ENCODE measurements at places on chromosomes 3 and 15.

GRCh38 chr15:69825941-69826818 lies 271.5 kb downstream of the TLE3 start:
- no peak for DNase-seq

GRCh38 chr15:28026764-28027713 lies 72.1 kb downstream of the OCA2 start:
- no peak for DNase-seq

DNA sequence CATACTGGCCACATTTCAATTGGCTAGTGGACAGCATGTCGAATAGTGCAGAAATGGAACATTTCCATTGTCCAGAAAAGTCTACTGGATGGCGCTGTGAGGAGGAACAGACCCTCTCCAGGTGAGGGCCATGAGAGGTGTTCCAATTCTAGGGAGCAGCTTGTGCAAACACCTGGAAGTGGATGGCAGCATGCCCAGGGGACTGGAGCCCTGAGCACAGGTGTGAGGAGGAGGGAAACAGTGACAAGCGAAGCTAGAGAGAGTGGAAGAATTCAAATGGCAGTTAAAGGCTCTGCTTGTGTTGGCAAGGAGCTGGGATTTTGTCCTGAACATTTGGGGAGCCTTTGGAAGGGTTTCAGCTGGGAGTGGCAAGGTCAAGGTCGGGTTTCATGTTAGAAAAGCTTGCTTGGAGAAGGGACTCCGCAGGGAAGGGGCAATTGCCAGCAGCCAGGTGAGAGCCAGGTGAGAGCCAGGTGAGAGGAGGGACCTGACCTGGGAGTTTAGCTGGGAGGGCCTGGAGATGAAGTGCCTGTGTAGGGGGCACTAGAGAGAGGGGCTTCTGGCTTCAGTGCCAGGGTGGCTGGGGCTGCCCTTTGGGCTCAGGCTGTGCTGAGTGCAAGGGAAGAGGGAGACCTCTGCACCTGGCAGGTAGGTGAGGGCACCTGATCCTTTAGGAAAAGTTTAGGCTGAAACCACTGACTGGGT lies 93.8 kb downstream of the LINGO1 start:
- DNase-seq, result no peak

DNA sequence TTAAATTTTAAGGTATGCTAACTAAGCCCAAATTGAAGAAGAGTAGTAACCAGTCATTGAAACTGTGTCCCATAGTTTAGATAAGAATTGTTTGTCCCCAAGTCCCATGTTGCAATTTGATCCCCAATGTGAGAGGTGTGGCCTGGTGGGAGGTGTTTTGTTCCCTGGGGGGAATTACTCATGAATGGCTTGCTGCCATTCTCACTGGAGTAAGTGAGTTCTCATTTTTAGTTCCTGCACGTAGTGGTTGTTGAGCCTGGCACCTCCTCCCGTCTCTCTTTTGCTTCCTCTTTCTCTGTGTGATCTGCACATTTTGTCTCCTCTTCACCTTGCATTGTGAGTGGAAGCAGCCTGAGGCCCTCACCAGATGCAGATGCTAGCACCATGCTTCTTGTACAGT lies 1271.0 kb downstream of the NSUN3 start:
- no peak for DNase-seq

GRCh38 chr15:39432912-39433348 lies 147.9 kb upstream of the THBS1 start:
- no peak for DNase-seq
